ENCODE measurements at places on chromosomes 13 and 19. TPM values are rescaled to one million over a fixed set of nuclear protein-coding genes. Genes with fewer than 3 reads are reported as not detected.

PALM3 gene
- polyA plus RNA-seq = 17.9 TPM

RXFP2 gene
- not detected for polyA plus RNA-seq

- no peak for DNase-seq
Observed at GRCh38 chr13:70043685-70044084, 63.9 kb upstream of the ATXN8OS start.

PLIN5 gene
- 2.1 TPM for polyA plus RNA-seq

All from right lung (tissue), 10 donors.